CD4-positive, CD25-positive, alpha-beta regulatory T cell (primary cell): ENCODE measurements at places on chromosomes 1 and 21.

DNA sequence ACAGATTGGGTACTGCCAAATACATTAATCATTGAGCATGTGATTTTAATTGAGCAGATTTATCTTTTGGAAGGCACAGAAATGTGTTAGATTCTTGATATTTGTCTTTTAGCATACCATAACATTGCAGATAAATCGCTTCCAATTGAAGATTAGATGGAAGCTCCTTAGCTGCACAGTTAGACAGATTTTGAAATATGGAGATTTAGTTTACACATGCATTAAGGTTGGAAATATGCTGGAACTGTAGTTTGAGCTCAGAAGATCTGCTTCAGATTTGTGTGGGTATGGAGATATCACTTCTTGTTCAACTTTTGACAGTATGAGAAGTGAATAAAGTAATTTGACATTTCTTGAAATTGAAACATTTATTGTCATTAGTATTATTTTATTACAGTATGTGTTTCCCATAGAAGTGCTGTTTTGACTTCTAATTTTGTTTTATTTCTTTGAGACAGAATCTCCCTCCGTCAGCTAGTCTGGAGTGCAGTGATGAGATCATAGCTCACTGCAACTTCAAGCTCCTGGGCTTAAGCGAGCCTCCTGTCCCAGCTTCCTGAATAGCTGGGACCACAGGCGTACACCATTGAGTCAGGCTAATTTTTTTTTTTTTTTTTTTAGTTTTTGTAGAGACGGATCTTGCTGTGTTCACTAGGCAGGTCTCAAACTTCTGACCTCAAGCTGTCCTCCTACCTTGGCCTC lies 29.1 kb downstream of the THRAP3 start:
- DNase-seq: no peak

GRCh38 chr1:67672260-67672803 lies 12.7 kb upstream of the GADD45A start:
- no peak for DNase-seq

GRCh38 chr1:110616587-110616986 lies 10.4 kb upstream of the KCNA2 start:
- DNase-seq: no peak

- no peak for DNase-seq
Observed at GRCh38 chr1:90879281-90879680, 142.6 kb downstream of the ZNF644 start.

- no peak for DNase-seq
Observed at GRCh38 chr1:82593561-82593960, 792.8 kb downstream of the ADGRL2 start.

- no peak for DNase-seq
Observed at GRCh38 chr1:111895017-111895416, 94.5 kb downstream of the KCND3 start.

DNA sequence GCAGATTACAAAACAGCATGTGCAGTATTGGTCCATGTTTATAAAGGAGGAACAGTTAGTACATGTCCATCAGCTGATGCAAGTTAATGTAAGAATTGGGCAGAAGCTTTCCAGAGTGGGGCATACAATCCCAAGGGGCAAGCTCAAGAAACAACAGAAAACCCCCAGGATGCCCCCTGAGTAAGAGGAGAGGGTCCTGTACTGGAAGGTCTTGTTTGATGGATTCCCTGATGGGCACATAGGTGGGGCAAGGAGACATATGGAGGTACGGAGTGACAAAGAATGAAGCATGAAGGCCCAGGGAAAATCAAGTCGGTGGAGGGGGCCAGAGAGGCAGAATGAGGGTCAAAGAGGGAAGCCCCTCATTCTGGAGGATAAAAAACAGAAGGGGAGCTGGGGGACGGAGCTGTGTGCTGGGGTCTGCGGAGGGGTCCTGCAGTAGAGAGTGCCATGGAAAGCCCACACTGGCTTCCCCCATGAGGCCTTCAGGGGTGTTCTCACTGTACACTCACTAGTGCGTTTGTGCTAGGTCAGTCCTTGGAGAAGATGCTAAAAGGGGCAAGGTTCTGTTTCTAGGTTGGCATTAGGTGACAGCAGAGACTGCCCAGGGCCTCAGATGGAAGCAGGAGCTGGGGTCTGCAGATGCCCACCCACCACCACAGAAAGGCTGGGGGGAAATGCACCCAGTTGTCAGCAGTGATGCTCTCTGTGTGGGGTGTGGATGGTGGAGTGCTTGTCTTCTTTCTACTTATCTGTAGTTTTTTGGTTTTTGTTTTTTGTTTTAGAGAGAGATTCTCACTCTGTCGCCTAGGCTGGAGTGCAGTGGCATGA lies 12.5 kb upstream of the MATN1 start:
- DNase-seq: no peak

DNA sequence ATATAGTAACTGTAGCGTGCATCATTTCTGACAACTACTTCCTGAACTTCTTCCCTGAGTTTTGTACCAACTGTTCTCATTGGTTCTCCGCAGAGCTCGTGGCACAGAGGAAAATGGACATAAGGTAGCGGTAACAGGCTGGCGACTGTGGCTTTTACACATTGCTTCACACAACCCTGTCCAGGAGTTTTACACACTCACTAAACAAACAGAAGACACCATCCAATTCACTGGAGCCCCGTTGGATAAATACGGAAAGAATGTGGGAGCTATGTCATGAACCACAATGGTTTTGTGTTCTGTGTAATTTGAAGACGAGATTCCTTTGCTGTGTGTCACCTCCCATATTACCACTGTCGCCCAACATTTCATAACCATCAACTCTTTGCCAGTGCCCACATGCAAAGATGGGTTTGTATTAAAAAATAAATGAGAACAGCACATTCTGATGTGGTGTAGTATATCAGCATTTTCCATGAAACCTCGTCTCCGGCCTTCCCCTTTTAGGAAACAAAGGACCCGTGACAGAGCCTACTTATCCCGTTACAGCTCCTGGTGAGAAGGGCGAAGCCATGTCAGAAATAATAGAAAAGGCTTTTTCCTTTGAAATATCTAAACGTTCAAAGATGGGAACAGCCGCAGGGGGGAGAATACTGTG lies 47.4 kb upstream of the ENAH start:
- DNase-seq: no peak

GRCh38 chr21:44400791-44401385 lies 47.5 kb downstream of the TRPM2 start:
- no peak for DNase-seq

GRCh38 chr1:243253211-243253925 lies 1.7 kb downstream of the CEP170 start:
- no peak for DNase-seq

DNA sequence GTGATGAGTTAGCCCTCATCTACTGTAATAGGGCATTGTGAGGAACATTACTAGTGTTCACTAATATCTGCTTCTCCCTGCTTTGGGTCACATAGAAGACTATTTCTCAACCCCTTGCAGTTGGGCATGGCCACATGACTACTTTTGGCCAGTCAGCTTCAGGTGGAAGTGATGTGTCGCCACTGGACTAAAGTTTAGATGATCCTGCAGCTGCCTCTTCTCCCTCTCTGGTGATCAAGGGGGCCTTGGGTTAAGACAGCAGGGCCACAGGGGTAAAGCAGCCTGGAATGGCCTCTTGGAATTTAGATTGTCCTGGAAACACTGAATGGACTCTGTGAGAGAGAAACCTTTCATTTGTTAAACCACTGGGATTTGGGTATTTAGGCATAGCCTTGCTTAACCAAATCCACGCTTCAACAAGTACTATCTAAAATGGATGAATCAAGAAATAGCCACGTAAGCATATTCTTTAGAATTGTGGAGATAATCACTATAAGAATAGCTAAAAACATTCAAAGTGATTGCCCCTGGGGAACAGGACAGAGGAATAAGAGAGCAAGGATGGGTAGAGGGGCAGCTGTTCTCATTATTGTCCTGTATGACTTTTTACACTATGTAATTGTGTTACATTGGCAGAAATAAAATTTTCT lies 41.2 kb downstream of the OPRD1 start:
- no peak for DNase-seq

- DNase-seq: no peak
Observed at GRCh38 chr1:90710579-90711536, 6.2 kb downstream of the BARHL2 start.
